ENCODE measurements at places on chromosomes 11 and 22.
A peak's percentile ranks its signal among the peaks of the same experiment; 100 is the strongest.

- H3K36me3 ChIP-seq, result no peaks in the 10 kb centered on the region
- no peaks in the 10 kb centered on the region for H3K27me3 ChIP-seq
- H3K4me3 ChIP-seq, result no peak overlapping the region
Measured at GRCh38 chr11:17287058-17287457, 10.5 kb downstream of the NUCB2 start.

- no peak overlapping the region for H3K27ac ChIP-seq
- no peak for DNase-seq
- no peaks in the 10 kb centered on the region for H3K27me3 ChIP-seq
- no peaks in the 10 kb centered on the region for H3K4me1 ChIP-seq
- no peaks in the 10 kb centered on the region for H3K36me3 ChIP-seq
- H3K4me3 ChIP-seq, result no peak overlapping the region
Measured at GRCh38 chr11:134433251-134433650, 21.2 kb upstream of the B3GAT1 start.

GRCh38 chr11:111905411-111905810, 6.2 kb downstream of the CRYAB start:
- H3K27ac ChIP-seq, result no peak overlapping the region
- DNase-seq, result no peak
- H3K4me3 ChIP-seq, result no peak overlapping the region
- H3K36me3 ChIP-seq, result no peaks in the 10 kb centered on the region
- no peaks in the 10 kb centered on the region for H3K27me3 ChIP-seq

GRCh38 chr22:16963189-16963945, 44.7 kb downstream of the GAB4 start:
- no peak overlapping the region for H3K27ac ChIP-seq
- H3K4me3 ChIP-seq, result no peak overlapping the region
- H3K36me3 ChIP-seq, result no peaks in the 10 kb centered on the region
- no peaks in the 10 kb centered on the region for H3K27me3 ChIP-seq

GRCh38 chr11:2481253-2481652, 36.4 kb downstream of the KCNQ1 start:
- no peak for DNase-seq
- no peaks in the 10 kb centered on the region for H3K4me1 ChIP-seq
- H3K4me3 ChIP-seq, result no peak overlapping the region
- H3K36me3 ChIP-seq, result no peaks in the 10 kb centered on the region
- no peak overlapping the region for H3K27ac ChIP-seq

- H3K4me1 ChIP-seq, result peaks cover 7% of the 10 kb centered on the region
- no peak for DNase-seq
- no peaks in the 10 kb centered on the region for H3K27me3 ChIP-seq
- no peak overlapping the region for H3K4me3 ChIP-seq
- peaks cover 7% of the 10 kb centered on the region for H3K36me3 ChIP-seq
- no peak overlapping the region for H3K27ac ChIP-seq
Measured at GRCh38 chr11:3058753-3059664, 1.8 kb upstream of the CARS1 start.

DNA sequence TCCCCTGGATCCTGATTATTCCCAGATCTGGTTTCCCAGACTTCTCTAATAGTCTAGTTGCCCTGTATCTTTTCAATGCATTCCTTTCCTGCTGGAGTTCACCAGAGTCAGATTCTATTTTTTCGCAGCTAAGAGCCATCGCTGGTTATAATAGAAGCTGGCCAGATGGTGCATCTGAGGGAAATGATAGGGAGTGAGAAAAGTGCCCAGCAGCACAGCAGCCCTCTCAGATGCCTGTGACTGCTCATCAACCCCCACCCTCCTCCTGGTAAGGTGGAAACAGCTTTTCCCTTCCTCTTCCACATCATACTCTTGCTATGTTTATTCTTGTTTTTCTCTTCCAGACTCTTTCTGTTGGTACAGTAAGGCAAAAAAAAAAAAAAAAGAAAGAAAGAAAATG, 12.8 kb downstream of the OR8A1 start:
- H3K4me3 ChIP-seq, result no peak overlapping the region
- H3K4me1 ChIP-seq, result peaks cover 3% of the 10 kb centered on the region
- no peaks in the 10 kb centered on the region for H3K27me3 ChIP-seq
- H3K27ac ChIP-seq, result no peak overlapping the region

DNA sequence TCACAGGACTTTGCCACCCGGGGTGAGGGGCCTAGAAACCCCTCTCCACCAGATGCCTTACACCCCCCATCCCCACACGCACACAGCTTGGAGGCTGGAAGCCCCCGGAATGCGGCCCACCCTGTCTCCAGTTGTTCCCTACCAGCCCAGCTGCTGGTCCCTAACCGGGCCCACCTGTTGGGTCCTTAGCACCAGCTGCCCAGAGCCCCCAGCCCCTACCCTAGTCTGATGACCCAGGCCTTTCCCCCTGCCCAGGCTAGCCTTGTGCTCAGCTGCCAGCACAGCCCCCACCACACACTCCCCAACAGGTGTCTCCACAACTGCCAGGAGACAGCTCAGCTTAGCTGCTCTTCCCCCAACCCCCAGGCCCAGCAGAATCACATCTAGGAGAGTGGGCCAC, 67.1 kb downstream of the CDKN1C start:
- no peak overlapping the region for H3K27ac ChIP-seq
- H3K4me3 ChIP-seq, result no peak overlapping the region
- no peak for DNase-seq
- H3K4me1 ChIP-seq, result no peaks in the 10 kb centered on the region

GRCh38 chr11:110431051-110431672, 1.4 kb downstream of the FDX1 start:
- no peak for DNase-seq
- no peaks in the 10 kb centered on the region for H3K36me3 ChIP-seq
- no peak overlapping the region for H3K27ac ChIP-seq
- H3K4me3 ChIP-seq, result peak overlapping the region; percentile 89
- H3K27me3 ChIP-seq, result no peaks in the 10 kb centered on the region

DNA sequence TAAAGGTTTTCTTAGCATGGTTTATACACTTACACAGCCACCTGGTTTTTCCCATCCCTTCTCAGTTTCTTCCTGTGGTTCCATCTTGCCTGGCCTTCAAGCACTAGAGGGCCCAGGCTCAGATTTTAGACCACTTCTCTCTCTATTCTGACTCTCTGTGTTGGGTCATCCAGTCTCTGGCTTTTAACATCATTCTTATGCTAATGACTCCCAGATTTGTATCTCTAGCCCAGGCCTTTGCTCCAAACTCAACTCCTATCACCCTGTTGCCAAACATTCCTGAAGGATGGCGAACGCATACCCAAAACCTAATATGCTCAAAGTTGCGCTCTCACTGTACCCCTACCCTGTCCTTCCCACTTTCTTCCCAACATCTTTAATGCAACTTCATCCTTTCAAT, 135.1 kb downstream of the SPATA19 start:
- H3K4me3 ChIP-seq, result no peak overlapping the region
- DNase-seq, result no peak
- H3K27ac ChIP-seq, result no peak overlapping the region
- H3K36me3 ChIP-seq, result no peaks in the 10 kb centered on the region
- peaks cover 37% of the 10 kb centered on the region for H3K4me1 ChIP-seq
- no peaks in the 10 kb centered on the region for H3K27me3 ChIP-seq

DNA sequence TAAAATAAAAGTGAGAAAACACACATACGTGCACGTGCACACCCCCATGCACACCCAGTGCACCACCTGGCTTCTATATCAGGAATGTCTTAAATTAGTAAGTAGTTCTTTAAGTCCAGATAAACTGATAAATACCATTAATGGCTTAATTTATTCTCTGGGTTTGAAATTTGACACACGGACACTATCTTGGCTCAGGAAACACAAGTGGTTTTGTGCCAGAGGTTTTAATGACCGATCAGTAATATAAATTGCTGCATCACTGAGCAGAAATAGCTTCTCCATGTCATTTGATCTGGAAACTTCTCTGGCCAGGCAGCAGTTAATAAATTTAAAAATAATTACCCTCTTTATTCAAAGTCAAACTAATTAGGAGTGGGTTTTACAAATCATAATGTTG, 101.5 kb upstream of the NNMT start:
- H3K27me3 ChIP-seq, result no peaks in the 10 kb centered on the region
- no peak overlapping the region for H3K4me3 ChIP-seq
- H3K4me1 ChIP-seq, result no peaks in the 10 kb centered on the region
- no peak overlapping the region for H3K27ac ChIP-seq
- DNase-seq, result no peak

GRCh38 chr22:34122042-34122441, 201.8 kb upstream of the LARGE1 start:
- DNase-seq, result no peak
- no peak overlapping the region for H3K4me3 ChIP-seq

DNA sequence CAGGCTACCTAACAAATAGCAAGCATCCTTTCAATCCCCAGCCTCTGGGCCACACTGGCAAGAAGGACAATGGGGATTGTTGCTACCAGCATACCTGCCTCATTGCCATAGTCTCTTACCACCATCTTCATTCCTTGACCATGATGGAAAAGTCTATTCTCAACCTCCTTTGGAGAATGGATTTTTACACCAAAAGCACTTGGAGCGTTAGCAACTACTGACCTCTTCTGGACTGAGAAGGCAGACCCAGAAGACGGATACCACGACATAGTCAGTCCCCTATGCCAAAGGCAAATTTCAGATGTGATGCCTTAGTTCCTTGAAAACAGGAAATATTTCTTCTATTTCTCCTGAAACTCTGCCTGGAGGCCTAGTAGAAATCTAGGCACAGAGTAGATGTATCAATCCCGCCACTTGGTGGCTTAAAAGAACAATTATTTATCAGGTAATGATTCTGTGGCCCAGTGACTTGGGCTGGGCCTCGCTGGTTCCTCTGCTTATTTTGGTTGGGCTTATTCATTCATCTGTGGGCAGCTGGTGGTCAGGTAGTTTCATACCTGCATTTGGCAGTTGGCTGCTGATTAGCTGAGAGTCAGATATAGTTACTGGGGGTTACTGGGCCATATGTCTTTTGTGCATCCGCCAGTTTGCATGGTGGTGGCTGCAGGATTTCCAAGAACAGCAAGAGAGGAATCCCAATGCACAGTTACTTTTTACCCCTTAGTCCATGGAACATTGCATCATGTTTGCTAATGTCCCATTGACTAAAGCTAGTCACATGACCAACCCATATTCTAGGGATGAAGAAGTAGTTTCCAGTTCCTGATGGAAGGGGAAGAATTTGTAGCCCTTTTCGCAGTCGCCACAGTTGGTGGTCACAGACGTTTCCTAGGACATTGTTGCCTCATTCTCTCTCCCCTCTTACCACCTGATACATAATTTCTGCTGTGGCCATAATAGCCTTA, 75.2 kb downstream of the DHCR7 start:
- no peaks in the 10 kb centered on the region for H3K36me3 ChIP-seq
- H3K27ac ChIP-seq, result no peak overlapping the region
- no peaks in the 10 kb centered on the region for H3K27me3 ChIP-seq

DNA sequence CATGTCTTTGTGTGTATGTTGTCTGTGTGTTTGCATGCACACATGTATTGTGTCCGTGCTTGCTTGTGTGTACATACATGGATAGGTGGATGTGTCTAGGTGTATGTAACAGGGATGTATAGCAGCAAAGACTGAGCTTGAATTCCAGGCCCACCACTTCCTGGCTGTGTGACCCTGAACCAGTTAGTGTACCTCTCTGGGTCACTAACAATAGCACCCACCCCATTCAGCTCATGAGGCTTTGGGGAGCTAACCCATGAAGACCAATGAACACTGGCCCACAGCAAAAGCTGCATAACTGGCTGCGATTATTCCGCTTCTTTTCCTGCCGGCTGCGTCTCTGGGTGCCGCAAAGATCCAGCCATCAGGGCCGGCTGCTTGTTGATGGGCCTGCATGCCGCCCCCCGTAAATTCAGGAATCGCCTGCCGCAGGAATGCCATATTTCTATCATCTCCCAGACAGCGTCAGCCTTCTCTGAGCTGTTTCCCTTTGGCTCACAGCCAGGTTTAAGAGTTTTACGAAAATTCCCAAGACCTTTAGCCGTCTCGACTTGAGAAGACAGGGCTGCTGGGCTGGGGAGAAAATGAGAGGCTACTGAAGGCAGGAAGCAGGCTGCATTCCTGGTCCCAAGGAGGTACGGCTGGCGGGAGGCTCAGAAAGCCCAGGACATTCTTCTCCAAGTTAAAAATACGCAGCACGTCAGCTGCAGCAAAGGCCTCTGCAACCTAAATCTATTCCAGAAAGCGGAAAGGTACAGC, 224.6 kb downstream of the MN1 start:
- DNase-seq, result no peak
- H3K4me3 ChIP-seq, result no peak overlapping the region
- H3K36me3 ChIP-seq, result no peaks in the 10 kb centered on the region
- H3K27ac ChIP-seq, result no peak overlapping the region

GRCh38 chr11:68374531-68374930, 62.1 kb downstream of the LRP5 start:
- no peaks in the 10 kb centered on the region for H3K27me3 ChIP-seq
- no peak overlapping the region for H3K4me3 ChIP-seq
- H3K36me3 ChIP-seq, result no peaks in the 10 kb centered on the region
- H3K27ac ChIP-seq, result peak overlapping the region; percentile 2
- no peaks in the 10 kb centered on the region for H3K4me1 ChIP-seq

DNA sequence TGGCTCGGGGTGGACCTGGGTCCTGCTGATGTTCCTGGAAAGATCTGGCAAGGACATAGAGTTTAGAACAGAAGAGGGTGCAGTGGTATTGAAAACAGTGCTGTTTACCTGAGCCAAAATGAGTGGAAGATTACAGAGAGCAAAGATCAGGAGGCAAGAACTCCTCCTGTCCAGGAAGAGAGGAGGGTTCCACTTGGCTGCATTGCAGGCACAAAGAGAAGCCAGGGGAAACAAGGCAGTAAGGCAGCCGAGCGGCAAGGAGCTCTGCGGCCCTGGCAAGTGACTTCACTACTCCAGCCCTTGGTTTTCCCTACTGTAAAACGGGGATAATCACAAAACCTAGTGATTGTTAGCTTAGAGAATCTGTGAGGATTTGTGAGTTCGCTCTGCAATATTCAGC, 3.7 kb upstream of the PACSIN2 start:
- no peaks in the 10 kb centered on the region for H3K36me3 ChIP-seq
- H3K4me1 ChIP-seq, result peaks cover 3% of the 10 kb centered on the region
- H3K27ac ChIP-seq, result no peak overlapping the region
- H3K27me3 ChIP-seq, result no peaks in the 10 kb centered on the region
- no peak for DNase-seq
- H3K4me3 ChIP-seq, result no peak overlapping the region

DNA sequence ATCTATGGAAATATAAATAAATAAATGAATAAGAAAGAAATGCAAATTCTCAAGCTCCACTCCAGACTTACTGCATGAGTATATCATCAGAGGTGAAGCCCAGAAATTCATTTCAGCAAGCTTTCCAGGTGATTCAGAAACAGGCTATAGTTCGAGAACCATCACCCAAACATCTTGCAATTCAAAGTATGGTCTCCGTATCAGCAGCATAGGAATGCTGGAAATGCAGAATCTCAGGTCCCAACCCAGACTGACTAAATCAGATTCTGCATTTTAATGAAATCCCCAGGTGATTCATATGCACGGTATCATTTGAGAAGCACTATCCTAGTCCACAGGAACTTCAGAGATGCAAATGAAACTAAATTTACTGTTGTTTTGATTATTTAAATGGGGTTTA, 95.3 kb downstream of the SERGEF start:
- 0 out of 2 replicates have a peak overlapping the region, but pooled peaks have one; percentile 0 for H3K4me3 ChIP-seq
- no peaks in the 10 kb centered on the region for H3K36me3 ChIP-seq
- H3K4me1 ChIP-seq, result peaks cover 5% of the 10 kb centered on the region
- no peak overlapping the region for H3K27ac ChIP-seq
- H3K27me3 ChIP-seq, result no peaks in the 10 kb centered on the region

- no peak overlapping the region for H3K4me3 ChIP-seq
- no peak overlapping the region for H3K27ac ChIP-seq
- H3K4me1 ChIP-seq, result no peaks in the 10 kb centered on the region
- peak; percentile 75 for DNase-seq
- no peaks in the 10 kb centered on the region for H3K27me3 ChIP-seq
Measured at GRCh38 chr11:134139873-134140331, 71.0 kb downstream of the JAM3 start.

All from H1 (cell line).